ENCODE measurements at places on chromosomes 5 and 9.
A peak's percentile ranks its signal among the peaks of the same experiment; 100 is the strongest.

GRCh38 chr5:71905834-71906711, 187.0 kb downstream of the CARTPT start:
- DNase-seq, result no peak

GRCh38 chr9:136653323-136654079, 9.2 kb upstream of the EGFL7 start:
- no peak for DNase-seq

DNA sequence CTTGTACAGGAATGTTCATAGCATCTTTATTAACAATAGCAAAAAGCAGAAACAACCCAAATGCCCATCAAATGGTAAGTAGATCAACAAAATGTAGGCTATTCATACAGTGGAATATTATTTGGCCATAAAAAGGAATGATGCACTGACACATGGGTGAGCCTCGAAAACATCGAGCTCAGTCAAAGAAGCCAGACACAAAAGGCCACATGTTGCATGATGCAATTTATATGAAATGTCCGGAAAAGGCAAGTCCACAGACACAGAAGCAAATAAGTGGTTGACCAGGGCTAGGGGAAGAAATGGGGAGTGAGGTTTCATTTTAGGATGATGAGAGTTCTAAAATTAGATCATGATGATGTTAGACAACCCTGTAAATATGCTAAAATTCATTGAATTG, 16.5 kb upstream of the SLC2A8 start:
- DNase-seq, result no peak

DNA sequence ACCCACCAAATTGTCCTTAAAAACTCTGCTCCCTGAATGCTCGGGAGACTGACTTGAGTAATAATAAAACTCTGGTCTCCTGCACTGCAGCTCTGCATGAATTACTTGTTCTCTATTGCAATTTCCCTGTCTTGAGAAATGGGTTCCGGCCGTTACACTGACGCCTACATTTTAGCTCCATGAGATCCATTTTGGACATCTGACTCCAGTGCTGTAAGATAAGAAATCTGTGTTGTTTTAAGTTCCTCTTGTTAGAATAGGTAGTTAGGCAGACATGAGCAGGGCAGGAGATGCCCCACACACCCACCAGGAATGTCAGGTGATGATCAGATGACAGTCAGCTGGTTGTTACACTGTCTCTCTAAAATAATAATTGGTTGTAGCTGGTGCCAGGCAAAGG, 125.8 kb upstream of the SHB start:
- DNase-seq, result no peak

DNA sequence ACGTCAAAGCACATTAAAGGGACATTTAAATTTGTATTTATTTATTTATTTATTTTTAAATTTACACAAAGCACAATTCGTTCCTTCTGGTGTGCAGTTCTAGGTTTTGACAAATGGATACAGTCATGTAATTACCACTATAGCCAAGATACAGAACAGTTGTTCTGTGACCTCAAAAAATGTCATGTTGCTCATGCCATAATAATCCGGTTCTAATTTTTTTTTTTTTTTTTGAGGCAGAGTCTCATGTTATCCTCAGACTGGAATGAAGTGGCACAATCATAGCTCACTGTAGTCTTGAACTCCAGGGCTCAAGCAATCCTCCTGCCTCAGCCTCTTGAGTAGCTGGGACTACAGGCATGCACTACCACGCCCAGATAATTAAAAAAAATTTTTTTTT, 7.8 kb downstream of the IGFBPL1 start:
- no peak for DNase-seq

GRCh38 chr5:6220346-6221088, 157.8 kb downstream of the MED10 start:
- no peak for DNase-seq

DNA sequence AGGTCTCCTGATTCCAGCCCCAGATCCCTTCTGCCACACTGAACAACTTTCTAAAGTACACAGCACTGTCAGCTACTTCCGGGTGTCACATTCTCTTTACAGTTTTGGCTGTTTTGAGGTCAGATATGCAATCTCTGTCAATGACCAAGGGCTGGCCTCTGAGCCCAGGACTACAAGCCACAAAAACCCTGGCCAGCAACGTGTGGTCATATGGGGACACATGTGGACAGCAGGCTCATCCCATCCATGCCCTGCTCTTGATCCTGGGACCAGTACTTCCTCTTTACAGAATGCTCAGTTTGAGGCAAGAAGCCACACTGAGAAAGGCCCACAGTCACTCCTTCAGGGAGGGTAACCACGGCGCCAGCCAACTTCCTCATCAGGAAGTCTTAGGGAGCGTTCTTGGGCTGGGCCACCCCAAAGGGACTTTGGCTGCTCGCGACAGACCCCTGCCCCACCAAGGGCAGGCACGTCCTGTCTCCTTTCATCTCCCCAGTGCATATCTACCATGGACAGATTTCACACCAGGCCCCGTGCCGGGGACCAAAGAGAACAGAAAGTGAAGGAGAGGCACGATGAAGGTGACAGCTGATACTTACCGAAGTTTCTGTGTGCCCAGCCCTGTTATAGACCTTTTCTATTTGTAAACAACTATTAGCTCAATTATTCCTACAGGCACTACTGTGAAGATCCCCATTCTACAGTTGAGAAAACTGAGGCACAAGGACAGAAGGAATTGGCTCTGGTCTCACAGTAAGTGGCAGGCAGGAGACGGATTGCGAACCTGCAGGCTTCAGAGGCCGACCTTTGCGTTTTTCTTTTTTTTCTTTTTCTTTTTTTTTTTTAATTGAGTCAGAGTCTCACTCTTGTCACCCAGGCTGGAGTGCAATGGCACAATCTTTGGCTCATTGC, 37.3 kb downstream of the STK10 start:
- no peak for DNase-seq

DNA sequence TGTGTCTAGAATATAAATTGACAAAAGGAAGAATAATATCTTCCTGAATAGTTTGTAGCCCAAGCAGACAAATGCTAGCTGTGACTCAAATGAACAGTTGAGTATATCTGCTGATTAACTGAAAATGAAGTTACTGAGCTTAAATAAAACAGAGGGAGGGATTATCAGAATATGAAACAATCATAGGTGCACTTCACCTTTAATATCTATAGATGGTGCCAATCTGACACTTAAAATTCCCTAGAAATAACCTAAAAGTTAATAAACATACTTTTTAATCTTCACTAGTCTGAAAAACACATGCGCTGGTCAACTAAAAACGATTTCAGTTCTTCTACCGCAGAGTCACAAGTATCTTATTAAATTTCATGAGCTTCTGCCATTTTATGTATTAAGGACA, 280.8 kb upstream of the RASA1 start:
- no peak for DNase-seq

- no peak for DNase-seq
Observed at GRCh38 chr9:128382261-128382660, 11.1 kb downstream of the URM1 start.

DNA sequence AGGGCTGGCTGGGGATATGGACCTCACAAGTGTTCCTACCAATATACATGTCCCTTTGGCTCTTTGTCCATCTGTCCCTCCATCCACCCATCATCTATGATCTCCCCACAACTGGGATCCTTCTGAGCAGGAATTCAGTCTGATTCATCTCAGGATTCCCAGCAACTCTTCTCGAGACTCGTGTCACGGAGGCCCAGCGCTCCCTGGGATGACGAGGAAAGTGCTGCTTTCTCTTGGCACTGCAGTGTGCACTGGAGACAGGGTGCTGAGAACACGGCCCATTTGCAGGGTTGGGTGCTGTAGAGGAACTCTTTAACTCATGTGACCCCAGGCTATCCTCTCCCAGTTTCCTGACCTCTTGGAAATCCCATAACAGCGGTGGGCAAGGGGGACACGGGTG, 72.9 kb downstream of the ANGPTL2 start:
- no peak for DNase-seq

DNA sequence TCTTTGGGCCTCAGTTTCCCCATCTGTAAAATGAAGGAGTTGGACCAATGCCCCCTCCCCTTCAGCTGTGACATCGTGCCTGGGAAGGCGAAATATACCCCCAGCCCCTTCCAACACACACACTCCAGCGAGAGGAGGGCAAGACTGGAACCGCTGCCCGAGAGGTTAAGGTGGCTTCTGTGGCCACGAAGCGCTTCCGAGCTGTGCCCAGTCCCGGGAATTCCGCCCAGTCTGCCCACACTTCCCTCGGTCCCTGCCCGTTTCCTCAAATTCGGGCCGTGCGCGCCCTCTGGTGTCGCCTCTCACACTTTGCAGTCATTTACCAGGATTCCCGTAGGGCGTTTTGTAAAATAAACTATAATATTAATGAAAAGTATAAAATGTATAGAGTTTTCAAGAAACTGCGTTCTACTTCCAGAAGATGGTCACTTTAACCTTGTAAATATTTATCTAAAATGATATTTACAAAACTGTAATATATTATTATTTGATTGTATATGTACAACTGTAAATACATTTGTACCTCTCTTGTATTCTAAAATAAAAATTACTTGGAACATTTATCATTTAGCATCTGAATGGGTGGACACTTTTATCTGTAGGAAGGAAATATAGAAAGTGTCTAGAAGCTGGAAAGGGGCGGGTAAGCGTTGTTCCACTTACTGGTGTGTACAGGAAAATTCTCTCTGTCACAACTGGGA, 11.0 kb upstream of the EXOSC2 start:
- peak; percentile 47 for DNase-seq

DNA sequence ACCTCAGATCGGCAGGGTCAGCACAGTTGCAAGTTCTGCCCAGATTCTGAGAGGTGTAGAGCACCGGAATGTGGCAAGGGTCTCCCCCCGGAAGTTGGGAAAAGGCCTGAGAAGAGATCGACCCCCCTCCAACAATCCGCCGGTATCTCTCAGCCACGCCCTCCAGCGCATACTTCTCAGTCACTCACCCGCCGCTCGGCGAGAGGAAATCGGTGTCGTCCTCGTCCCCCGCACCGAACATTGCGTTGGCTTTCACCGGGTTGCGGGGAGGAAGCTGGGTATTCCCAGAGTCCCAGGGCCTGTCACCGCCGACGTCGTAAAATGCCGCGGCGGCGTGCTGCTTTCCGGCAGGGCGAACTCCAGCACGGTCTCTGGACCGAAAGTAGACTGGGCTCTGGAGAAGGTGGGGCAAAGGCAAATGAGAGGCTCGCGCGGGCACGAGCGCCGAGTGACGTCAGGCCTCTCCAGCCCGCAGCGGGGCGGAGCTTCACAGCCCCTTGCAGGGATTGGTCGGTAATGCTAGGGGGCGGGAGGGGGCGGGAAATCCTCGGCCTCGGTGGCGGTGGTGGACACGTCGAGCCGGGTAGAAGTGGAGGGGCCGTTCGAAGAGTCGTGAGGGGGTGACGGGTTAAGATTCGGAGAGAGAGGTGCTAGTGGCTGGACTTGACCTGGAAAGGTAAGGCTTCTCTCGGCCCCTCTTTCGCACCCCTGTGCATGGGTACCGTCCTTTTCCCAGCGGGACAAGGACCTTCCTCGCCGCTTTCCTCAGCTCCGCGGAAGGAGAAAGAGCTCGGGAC, at the start of the genes FKBP15 and SLC31A1:
TSS of gene FKBP15 (minus strand) at position 275 of the 797 bp plus-strand sequence. CDS start at position 241, 34 bp downstream.
TSS of gene SLC31A1 (plus strand) at position 542 of the 797 bp plus-strand sequence. CDS start 34,605 bp downstream, outside the sequence.
- DNase-seq, result peak; percentile 96

DNA sequence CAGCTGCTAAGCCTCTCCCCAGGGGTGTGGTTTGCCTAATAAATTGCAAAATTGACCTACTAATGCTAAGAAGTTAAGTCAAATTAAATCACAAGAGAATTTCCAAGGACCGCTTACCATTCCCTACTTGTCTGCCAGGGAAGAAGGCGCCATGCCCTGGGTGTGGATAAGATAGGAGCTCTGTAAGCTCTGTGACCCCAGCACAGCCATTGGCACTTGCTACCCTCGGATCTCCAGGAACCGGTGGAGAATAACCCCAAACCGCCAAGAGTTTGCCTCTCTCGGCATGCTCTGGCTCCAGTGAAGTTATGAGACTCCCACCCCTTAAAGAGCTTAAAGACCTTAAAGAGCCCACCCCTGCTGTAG, 58.9 kb downstream of the NEURL1B start:
- DNase-seq, result no peak

DNA sequence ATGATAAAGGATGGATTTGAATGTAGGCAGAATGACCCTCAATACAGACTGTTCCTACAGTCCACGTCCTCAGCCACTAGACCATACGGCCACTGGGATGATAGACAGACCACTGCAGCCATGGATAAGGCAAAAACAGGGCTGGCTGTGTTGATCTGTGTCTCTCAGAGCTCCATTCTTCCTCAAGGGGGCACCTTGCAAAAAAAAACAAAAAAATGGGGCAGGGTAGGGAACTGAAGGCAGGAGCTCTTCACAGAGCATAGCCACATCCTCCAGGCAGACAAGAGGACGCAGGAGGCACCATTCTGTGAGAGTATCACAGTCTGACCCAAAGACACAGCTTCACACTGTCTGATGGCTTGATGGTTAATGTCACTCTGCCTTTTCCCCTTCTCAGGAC, 61.2 kb upstream of the GABRP start:
- DNase-seq, result no peak

DNA sequence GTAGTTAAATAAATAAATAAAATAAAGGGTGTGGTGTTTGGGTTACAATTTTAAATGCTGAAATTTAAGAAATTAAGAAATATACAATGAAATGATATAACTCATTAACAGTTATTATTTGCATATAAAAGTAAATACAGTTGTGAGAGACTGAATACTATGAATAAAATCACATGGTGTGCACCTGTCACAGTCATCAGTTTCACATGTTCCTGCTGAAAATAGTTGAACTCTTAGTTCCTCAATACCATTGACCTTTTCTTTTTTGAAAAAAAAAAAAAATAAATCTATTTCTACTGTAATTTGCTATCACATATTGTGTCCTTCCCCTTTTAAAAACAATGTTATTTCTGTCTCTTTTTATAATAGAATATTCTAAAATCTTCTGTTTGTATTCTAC, 130.9 kb upstream of the CHD1 start:
- DNase-seq, result no peak

DNA sequence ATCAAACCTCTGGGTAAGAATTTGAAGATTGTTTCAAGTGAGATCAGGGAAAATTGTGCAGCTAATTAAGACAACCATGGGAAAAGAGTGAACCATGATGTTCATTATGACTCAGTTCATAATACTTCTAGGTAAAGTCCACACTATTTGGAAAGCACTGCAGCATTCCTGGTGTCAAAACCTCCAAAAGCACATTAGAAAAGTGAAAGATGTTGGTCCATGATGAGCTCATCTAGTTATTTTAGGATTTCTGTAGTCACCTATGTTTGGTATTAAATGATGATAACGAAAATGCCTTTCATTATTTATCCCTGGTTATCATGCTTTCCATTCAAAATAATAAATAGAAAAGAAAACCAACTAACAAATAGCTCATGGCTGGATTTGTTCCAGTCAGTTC, 49.1 kb downstream of the PTCD2 start:
- DNase-seq, result no peak

GRCh38 chr5:88674356-88675167, 208.4 kb downstream of the MEF2C start:
- no peak for DNase-seq

Data from activated T-cell treated with anti-CD3 and anti-CD28 coated beads, Interleukin-2, amount 50 U/mL, for 4 hours (primary cell).